ENCODE measurements at places on chromosomes 3 and 15.

- DNase-seq = no peak
Measured at GRCh38 chr3:64266065-64266931, 41.0 kb upstream of the PRICKLE2 start.

DNA sequence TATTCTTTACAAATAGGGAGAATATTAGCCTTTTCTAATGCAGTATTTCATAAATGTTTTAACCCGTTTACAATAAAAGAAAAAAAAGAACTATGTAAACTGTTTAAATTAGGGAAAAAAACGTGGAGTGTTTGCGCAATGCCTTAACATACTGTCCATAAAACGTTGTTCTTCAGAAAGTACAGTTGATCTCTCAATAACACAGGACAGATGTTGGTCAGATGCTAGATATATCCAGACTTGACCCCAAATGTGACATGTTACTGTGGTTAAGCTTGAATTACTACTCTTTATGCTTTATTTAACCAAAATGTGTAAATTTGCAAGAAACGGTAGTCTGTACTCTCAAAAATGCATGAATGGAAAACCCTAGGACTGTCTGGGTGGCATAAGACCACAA lies 110.3 kb downstream of the PLOD2 start:
- DNase-seq = no peak

- DNase-seq = no peak
Measured at GRCh38 chr15:31098491-31098917, 3.0 kb downstream of the TRPM1 start.

DNA sequence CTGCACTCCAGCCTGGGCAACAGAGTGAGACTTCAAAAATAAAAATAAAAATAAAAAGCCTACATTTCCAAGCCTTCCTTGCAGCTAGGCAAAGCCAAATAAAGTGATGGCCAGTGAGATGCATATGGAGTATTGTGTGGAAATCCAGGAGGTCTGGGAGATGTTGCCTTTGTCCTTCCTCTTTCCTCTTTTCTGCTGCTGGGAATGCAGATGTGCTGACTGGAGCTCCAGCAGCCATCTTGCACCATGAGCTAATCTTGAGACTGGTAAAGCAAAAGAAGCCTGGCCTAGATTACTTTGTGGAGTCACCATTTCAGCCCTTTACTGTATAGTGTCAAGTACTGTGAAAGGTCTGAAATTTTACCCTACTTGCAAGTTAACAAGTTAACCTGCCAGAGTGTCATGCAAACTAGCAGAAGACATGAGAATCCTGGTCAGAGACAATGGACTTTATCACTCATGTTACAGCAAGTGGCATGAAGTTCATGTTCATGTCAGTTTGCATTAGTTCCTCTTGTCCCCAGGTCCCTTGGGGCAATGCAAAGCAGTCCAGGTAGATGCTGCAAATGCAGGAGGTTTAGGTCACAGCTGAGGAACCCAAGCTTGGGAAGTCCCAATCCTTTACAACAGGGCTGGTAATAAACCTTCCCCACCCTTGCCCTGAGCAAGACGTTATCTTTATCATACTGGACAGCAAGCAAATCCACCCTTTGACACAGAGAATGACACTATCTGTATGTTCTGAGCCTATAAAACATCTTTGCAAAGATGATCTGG lies 103.1 kb downstream of the TLE3 start:
- no peak for DNase-seq

GRCh38 chr3:179933080-179933479 lies 103.7 kb downstream of the PEX5L start:
- DNase-seq = no peak

GRCh38 chr15:70602834-70603560 lies 160.4 kb downstream of the UACA start:
- no peak for DNase-seq

- DNase-seq = no peak
Measured at GRCh38 chr15:100671124-100671680, 68.8 kb downstream of the ASB7 start.

DNA sequence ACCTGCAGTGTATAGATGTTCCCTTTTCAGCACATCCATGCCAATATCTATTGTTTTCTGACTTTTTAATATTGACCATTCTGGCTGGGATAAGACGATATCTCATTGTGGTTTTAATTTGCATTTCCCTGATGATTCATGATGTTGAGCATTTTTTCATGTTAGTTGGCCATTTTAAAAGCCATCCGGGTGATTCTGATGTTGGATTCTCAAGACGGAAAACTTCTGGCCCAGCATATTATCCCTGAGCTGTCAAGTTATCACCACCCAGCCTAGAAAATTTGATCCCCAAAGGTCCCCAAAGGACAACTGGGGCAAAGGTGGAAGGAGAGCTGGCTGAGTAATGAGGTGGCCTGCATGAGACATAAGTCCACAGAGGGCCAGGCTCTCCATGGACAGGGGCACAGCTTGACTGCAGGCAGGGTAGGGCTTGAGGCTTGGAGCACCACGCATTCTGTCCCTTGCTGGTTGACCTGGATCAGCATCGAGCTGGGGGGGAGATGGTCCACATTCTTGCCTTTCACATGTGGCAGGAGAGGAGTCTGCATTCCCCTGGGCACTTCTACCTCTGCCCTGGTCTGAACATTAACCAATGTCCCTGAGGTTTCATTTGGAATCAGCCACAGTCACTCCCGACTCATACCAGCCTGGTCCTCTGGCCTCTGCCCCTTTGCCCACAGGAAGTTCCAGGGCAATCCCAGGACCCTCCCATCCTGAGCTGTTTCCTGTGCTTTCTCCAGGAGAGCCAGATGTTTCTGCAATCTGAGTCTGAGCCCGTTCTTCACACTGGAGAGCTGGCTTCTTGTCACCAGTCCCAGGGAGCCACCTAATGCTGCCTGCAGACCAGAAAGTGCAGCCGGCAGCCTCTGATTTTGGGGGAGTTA lies 69.2 kb downstream of the ISG20 start:
- no peak for DNase-seq

DNA sequence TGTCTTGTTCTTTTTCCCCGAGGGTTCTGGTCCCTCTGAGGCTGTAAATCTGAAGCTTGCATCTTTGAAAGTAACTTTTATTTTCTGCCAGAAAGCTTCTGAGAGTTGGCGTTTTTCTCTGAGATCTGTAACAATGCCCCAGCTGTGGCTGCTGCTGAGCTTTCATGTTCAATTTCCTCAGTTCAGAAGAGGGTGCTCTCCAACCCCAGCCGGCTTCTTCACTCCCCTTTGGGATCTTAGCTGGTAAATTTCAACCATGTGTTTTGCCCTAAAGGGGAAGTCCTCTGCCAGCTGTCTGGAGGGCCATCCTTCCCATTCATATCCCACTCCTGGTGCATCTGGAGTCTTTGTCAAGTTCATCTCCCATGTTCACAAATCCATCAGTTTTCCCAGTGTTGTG lies 18.3 kb upstream of the CFAP100 start:
- DNase-seq = no peak

DNA sequence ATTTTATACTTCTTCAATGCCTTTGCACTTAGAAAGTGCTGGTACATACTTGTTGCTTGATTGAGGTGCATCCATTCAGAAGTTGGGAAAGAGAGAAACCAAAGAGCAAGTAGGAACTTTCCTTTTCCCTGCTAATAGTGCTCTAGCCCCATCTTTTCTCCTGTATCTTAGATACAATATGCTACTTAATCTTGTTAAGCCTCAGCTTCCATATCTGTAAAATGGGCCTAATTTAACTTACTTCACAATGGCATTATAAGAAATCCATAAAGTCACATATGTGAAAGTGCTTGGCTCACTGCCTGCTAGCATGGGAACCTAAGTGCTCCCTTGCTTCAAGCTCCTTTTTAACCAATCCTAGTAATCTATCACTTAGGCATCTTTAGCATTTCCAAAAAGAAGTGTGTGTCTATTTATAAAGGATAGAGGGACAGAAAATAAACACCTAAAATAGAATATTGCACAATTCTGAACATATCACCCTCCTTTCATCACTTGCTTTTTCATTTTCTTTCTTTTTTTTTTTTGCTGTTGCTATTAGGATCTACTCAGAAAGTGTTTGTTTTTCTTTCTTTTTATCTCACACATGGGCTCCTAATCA lies 28.1 kb downstream of the KCNAB1 start:
- DNase-seq = no peak

DNA sequence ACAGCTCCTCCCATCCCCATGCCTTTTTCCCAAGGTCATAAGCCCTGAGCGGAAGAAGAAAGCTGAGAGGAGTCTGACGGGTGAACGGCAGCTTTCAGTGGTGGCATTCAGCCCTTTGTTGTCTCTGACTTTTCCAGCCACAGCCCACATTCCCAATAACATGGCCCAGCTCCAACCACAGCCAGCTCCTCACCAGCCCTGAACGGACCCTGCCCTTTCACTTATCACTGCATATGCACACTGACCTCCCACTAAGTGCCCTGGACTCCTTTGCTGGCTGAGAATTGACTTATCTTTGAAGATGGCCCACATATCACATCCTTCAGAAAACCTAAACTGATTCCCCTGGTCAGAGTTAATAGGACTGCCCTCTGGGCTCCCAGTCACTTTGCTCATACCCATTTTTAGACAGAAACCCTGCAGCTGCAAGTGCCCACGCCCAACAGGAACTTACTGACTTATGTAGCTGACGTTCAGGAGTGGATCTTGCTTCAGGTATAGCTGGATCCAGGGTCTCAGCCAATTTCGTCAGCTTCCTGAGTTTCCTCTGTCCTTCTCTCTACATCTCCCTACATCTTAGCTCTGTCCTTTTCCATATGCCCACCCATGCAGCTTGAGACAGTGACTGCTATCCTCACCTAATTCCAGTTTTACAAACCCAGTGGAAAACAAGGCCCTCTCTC lies 348.5 kb upstream of the PROK2 start:
- no peak for DNase-seq
